ENCODE measurements at places on chromosomes 12 and 14. TPM values are rescaled to one million over a fixed set of nuclear protein-coding genes. Genes with fewer than 3 reads are reported as not detected.

DNA sequence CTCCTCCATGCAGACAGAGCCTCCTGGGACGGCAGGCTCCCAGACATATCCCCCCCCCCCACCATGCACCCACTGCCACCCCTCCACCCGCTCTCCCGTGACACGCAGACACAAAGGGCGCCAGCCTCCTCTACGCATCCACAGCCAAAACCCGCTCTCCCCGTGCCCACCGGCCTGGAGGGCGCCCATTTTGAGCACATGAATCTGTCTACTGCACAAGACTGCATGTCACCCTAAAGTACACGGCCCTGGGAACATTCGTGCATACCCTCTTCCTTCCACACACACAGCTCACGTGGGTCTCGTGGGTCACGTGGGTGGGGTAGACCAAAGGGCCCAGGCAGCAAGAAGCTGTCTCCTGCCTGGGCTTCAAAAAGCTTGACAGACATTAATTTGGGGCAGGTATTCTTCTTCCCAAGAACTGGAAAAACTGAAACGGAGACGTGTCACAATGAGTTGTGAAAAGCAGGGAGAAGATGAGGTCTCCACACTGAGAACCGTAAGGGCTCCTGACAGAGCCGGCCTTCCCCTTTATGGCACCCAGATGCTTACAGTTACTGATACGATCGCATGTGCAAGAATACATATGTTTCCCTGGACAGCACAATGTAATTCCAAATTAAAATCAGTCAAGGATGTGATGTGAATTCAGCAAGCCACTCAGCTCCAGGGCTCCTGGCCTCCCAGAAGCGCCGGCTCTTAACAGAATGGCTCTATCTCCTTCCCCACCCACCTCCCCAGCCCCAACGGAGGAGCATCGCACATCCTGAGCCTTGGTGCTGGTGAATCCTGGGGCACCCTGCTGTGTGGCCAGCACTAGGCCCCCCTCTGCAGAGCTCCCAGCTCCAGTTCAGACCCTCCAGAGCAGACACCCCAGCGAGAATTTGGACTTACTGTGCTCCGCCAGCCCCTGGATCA, 1.9 kb downstream of the TGFB3 start:
- DNase-seq = no peak

GRCh38 chr14:34971381-34971780, 11.4 kb upstream of the SRP54 start:
- no peak for DNase-seq

TMEM63C gene
- total RNA-seq = 1.1 TPM

HCAR2 gene
- total RNA-seq = not detected

DNA sequence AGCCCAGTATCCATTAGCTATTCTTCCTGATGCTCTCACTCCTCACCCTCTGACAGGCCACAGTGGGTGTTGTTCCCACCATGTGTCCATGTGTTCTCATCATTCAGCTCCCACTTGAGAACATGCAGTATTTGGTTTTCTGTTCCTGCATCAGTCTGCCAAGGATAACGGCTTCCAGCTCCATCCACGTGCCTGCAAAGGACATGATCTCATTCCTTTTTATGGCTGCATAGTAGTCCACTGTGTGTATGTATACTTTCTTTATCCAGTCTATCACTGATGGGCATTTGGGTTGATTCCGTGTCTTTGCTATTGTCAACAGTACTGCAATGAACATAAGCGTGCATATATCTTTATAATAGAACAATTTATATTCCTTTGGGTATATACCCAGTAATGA, 8.9 kb downstream of the ATG2B start:
- no peak for DNase-seq

DNA sequence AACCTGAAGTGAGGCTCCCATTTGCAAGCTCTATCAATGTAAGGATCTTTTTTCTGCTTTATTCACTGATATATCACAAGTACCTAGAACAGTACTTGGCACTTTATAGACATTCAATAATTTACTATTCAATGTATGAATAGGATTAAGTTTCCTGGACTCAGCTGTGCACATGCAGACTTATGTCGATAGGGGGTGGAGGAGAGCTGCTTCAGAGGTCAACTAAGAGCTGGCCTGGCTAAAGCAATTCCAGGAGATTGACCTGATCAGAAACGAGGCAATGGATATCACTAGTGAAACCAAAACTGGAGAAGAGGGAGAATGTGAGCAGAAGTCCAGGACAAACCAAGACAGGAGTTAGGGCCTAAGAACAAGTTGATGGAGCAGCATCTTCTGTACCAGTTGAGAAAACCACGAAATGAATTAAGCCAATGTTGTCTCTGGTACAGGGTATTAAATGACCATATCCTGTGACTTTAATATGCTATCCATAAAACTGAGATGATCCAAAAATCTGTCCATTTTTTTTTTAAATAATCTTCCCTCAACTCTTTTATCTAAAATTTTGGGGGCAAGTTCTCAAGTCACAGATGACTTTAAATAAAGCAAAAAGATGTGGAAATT, 169.2 kb downstream of the PIK3C2G start:
- peak; percentile 23 for DNase-seq

All from kidney epithelial cell (primary cell).